ENCODE measurements at places on chromosomes 4 and X.
A peak's percentile ranks its signal among the peaks of the same experiment; 100 is the strongest.

GRCh38 chrX:39758791-39759525 lies 338.8 kb downstream of the BCOR start:
- no peak for DNase-seq

GRCh38 chr4:3715061-3715854 lies 50.9 kb upstream of the ADRA2C start:
- no peak for DNase-seq

GRCh38 chr4:44351069-44351468 lies 97.5 kb downstream of the KCTD8 start:
- no peak for DNase-seq

DNA sequence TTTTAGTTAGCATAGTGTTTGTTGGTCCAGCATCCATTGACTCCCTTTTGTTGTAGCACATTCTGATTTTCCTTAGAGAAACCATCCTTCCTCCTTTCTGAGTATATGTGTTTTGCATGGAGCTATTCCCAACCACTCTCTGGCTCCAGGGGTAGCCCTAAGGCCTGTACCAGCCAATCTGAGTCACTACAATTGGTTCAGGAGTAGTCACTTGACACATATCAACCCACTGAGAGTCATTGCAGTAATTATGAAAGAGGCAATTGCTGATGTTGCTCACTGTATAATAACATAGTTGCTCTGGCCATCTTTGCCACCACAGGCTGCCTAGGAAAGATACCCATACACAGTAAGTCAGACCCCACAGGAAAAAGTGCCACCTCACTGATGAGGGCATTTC lies 71.2 kb upstream of the GRID2 start:
- no peak for DNase-seq

- DNase-seq: no peak
Measured at GRCh38 chr4:144819591-144819990, 173.6 kb downstream of the HHIP start.

- no peak for DNase-seq
Measured at GRCh38 chr4:182975806-182976205, 58.6 kb upstream of the DCTD start.

DNA sequence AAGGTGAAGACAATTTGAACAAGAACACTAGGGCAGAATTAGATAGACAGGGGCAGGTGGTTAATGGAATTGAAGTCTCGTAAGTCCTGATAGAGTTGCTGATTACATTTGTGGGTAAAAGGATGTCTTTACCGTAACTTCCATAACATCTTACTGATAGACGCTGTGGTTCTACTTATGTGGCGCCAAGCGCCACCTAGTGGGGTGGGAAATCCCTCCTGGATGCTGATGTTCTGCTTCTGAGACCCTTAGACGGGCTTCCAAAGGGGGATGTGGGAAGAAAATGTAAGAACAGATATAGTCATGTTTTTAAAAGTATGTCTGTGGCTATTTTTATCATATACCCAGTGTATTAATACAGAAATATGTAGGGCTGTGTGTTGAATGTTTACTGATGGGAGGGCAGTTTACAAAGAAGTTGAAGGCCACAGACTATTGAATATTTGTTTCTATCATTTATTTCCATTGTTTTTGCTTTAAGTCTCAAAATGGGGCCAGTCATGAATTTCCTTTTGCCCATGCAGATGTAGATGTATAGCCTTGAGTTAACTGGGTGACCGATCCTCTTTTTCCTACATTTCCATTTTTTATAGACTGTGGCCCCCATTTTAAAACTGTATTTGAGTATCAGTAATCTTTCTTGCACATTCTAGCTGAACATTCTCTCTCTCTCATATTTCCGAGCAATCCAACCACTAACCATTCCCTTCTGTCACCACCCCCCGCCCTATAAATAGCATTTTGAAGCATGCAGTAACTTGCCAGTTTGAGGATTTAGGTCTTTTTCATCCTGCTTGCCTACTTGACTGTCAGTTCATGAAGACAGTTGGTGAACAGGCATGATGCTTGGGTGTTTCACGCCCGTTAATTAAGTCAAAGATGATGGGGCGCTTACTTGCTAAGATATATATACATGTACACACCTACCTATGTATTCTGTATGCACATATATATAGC lies 12.1 kb upstream of the TLR8 start:
- DNase-seq: peak; percentile 17

- no peak for DNase-seq
Measured at GRCh38 chrX:49221868-49222267, 11.3 kb downstream of the CACNA1F start.

DNA sequence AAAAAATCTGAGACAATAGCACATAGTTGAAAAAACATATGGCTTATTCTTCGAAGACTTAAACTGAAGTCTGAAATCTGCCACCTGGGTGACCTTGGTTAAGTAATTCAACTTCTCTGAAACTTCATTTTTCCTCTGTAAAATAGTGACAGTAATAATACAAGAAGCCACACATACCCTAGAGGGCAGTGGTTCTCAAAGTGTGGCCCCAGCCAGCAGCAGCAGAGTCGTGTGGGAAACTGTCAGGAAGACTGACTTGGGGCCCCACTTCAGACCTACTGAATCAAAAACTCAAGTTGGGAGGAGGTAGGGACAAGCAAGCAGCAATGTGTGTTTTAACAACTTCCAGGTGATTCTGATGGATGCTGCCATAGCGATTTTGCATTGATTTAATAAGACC lies 249.9 kb downstream of the HNRNPD start:
- no peak for DNase-seq

DNA sequence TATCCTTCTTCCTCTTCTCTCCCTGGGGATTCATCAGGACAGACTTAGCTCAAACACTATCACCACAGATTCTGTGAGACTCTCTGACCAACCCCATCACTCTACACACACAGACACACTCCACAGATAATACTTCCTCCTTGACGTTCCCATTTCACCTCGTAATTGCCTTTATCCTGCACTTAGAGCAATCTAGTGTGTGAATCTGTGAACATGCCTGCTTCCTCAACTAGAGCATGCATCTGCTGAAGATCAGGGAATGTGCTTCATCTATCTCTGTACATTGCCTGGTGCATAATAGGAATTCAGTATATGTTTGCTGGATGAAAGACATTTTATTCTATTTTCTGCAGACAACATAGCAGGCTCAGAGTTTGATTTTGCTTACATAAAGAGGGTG lies 25.1 kb upstream of the HS6ST2 start:
- no peak for DNase-seq

DNA sequence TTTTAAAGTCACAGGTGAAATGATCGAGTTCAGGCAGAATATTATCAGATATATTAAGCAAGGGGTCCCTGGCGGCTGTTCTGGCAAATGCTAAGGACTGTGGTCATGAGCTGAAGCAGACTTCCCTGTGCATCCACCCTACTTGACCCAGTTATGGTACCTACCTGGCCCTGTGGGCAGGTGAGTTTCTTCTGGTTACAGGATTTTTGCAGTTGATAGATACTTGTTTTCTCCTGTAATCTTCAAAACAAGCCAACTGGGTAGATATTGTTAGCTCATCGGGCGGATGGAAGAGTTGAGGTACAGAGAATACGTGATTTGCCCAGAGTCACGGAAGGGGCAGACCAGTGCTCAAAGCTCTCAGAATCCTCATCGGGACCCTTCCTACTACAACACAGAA lies 18.5 kb upstream of the PROM1 start:
- no peak for DNase-seq

GRCh38 chr4:157701695-157701994 lies 471.2 kb downstream of the GASK1B start:
- DNase-seq: no peak

- no peak for DNase-seq
Measured at GRCh38 chr4:40553995-40554394, 75.7 kb downstream of the RBM47 start.

DNA sequence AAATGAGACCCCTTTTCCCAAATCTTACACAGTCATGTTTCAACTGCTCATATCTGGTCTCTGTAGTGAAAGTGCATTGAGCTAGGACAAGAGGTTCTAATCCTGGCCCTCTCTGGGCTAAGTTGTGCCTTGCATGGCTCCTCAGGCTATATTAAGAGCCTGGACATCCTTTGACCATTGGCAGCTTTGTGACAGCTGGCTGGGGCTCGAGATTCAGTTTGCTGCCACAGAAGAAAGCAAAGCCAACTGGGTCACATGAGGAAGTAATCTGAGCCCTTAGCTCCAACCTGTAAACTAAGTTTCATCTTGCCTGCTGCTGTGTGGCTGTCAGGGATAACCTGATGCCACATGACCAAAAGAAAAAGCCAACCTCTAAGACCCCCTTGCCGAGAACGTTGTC lies 51.8 kb upstream of the JADE1 start:
- no peak for DNase-seq

GRCh38 chr4:68599150-68599549 lies 23.0 kb upstream of the UGT2B17 start:
- no peak for DNase-seq

- DNase-seq: no peak
Measured at GRCh38 chrX:41301438-41301824, 32.5 kb upstream of the DDX3X start.

- no peak for DNase-seq
Measured at GRCh38 chr4:173532725-173533511, 2.9 kb upstream of the HAND2 start.

- no peak for DNase-seq
Measured at GRCh38 chr4:57993944-57994343, 883.8 kb upstream of the IGFBP7 start.

GRCh38 chr4:32136081-32136787 lies 1416.1 kb downstream of the PCDH7 start:
- no peak for DNase-seq

GRCh38 chr4:85496933-85497332 lies 22.0 kb downstream of the ARHGAP24 start:
- no peak for DNase-seq

- no peak for DNase-seq
Measured at GRCh38 chr4:184421533-184422155, 52.7 kb downstream of the IRF2 start.

- DNase-seq: no peak
Measured at GRCh38 chr4:124631760-124632159, 80.8 kb downstream of the ANKRD50 start.

- no peak for DNase-seq
Measured at GRCh38 chr4:168293386-168293975, 25.1 kb downstream of the DDX60 start.

DNA sequence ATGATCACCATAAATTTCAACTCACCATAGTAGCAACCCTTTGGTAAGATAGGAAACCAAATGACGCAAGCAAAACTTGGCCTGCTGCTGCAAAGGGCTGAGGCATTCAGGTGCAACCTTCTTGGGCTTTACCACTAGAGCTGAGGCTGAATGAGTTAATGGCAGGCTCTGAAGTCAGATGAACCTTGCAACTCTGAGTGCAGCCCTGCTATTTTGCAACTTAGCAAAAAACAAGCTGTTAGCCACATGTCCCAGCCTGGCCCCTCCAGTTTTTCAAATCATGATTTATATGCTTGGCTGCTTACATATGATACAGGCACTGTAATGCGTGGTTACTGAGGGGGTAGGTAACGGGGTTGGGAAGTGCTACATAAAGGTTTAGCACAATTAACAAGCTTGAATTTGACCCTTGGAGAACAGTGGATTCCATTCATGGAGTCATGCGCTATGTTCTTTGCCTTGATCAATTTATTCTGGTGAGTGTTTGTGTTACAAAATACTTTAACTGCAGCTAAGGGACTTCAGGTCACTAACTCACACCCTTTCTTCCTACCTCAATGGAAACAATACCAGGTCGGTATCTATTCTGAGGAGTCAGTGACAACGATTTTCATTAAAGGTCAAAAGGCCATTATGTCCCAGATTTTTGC lies 80.5 kb upstream of the PPARGC1A start:
- no peak for DNase-seq

GRCh38 chr4:52038103-52038912 lies at the start of gene SGCB:
TSS of gene SGCB (minus strand) at chr4:52038299. CDS start at chr4:52038259, 40 bp downstream.
- DNase-seq: peak; percentile 61

DNA sequence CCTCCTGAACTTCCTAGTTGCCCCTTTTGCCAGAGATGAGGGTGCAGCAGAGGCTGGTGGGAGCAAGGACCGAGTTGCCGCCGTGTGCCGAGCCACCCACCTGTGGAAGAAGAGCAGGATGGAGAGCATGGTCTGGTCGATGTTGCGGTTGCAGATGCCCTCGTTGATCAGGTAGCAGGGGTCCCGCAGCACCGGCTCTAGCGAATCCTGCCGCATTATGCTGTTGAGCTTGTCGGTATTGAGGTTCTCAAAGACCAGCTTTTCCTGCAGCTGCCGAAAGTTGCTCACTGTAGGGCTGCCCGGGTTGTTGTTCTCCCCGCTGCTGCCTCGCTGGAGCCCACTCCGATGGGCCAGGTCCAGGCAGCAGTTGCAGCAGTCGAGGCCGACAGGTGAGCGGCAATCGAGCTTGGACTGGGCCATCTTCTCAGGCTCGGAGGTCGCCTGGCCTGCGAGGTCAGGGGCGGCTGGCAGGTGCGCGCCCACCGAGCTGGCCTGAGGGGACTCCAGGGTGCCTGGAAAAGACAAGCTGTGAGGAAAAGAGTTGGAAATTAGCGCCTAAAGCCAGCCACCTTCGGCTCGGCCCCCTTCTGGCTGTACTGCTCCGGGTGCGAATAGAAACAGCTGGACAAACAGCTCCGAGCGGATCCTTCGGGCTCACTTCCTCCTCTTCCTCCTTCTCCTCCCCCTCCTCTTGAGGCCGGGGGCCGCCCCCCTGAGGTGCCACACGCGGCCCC lies 420 bp downstream of the TSC22D3 start:
- no peak for DNase-seq

- no peak for DNase-seq
Measured at GRCh38 chrX:105647749-105648148, 174.6 kb upstream of the NRK start.

DNA sequence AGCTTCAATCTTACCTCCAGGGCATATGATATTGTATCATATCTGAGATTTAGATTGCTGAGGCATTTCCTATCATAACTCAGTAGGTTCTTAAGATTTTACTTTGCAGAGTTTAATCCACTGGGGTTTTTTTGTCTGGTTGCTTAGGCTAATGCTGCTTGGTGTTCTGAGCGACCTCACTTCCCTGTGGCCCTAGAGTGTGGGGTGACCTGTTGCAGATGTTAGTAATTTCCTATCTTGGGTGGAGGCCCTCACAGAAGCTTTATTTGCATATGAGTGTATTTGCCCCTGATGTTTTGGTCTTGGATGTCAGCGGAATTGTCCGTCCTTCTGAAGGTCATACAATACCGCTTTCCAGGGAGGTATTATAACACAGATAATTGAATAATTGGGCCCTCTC lies 137.1 kb downstream of the NDST3 start:
- DNase-seq: no peak

DNA sequence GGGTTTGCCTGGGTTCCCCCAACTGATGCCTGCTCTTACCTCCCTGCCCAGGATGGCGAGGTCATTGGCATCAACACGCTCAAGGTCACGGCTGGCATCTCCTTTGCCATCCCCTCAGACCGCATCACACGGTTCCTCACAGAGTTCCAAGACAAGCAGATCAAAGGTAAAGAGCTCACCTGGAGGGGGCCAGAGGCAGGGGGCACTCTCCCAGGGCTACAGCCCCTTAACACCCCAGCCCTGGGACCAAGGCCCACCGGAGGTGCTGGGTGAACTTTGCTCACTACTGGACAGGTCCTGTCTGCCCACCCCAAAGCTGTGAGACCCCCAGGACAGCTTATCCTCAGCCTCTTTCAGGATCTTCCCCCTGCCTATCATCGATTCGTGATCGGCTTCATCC lies 24.5 kb downstream of the HTRA3 start:
- no peak for DNase-seq

- no peak for DNase-seq
Measured at GRCh38 chr4:127069675-127070074, 563.1 kb upstream of the INTU start.

Data from activated CD4-positive, alpha-beta T cell treated with anti-CD3 and anti-CD28 coated beads for 24 hours (primary cell).